Kidney (tissue), 22 donors: ENCODE measurements at places on chromosomes 2 and 18. TPM values are rescaled to one million over a fixed set of nuclear protein-coding genes. Genes with fewer than 3 reads are reported as not detected.

DNA sequence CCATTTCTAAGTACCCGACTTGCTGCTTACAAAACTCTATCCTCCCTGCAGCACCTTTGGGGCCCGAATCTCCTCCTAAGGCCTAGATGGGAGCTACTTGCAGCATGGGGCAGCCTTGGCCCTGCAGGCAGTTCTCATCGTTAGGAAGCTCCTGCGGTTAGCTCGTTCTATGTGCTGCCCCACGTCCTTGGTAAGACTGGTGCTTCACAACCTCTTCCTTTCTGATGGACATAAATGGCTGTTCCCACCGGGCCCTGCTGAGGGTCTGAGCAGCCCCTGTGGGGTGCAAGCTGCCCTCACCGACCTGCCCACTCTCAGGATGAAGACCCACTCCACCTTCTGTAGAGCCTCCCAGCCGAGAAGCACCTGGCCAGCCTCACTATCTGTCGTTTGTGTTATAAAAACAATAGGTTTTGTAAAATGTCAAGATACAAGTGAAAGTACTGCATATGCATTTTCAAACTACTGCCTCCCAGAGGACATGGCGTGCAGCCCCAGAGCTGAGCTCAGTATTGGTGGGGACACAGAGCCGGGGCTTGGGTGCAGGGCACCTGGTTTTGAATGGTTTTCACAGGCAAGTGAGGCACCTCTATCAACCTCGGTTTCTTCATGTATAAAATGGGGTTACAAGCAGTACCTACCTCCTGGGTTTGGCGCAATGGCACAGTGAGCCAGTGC, 19.4 kb downstream of the OTOF start:
- no peak for DNase-seq
- H3K36me3 ChIP-seq = no peaks in the 10 kb centered on the region
- no peak overlapping the region for H3K27ac ChIP-seq
- no peak overlapping the region for H3K4me3 ChIP-seq

DNA sequence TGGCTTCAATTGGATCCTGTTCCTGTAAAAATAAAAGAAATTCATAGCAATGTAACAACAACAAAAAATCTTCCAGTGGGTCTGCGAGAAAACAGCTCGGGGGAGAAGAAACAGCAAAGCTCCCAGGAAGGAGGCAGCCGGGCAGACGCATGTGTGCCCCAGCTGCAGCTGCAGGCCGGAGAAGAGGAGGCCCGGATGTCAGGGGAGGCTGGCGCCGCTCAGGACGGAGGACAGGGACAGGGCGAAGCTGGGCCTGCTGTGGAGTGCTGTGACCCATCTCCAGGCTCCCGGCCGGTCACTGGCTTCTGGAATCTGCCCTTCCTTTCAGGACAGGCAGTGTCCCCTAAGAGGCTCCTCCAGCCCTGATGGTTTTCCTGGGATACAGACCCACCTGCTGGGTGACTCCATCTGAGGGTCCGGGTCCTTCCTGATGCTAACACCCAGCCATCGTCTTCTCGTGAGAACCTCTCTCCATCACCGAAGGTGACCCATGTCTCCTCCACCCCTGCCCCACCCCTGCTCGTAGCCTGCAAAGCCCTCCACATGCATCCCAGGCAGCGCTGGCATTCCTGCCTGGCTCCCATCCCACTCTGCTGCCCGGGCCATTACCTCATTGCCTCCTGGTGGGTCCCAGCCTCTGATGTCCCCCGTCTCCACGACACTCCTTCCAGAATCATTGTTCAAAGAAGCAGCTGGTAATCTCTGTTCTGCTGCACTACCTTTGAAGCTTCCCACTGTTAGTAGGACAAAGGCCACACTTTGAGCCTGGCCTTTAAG, 145.4 kb upstream of the TWIST2 start:
- no peaks in the 10 kb centered on the region for H3K4me1 ChIP-seq
- H3K4me3 ChIP-seq = no peak overlapping the region
- no peak overlapping the region for H3K27ac ChIP-seq
- no peak for DNase-seq
- H3K36me3 ChIP-seq = no peaks in the 10 kb centered on the region

DNA sequence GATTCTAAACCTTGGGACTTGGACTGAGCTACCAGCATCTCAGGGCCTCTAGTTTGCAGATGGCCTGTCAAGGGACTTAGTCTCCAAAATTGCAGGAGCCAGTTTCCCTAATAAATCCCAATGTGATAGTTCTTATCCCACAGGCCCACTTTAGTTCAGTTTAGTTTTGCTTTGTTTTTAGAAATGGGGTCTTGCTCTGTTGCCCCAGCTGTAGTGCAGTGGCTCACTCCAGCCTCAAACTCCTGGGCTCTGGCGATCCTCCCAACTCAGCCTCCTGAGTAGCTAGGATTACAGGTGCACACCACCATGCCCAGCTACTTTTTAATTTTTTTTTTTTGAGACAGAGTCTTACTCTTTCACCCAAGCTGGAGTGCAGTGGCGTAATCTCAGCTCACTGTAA, 2.6 kb upstream of the SF3B1 start:
- peaks cover 6% of the 10 kb centered on the region for H3K4me1 ChIP-seq
- H3K27me3 ChIP-seq = no peaks in the 10 kb centered on the region
- DNase-seq = no peak
- no peak overlapping the region for H3K4me3 ChIP-seq

PTPRN gene
- not detected for polyA plus RNA-seq

- H3K4me1 ChIP-seq = peaks cover 2% of the 10 kb centered on the region
- DNase-seq = no peak
- H3K4me3 ChIP-seq = no peak overlapping the region
- H3K27ac ChIP-seq = no peak overlapping the region
- no peaks in the 10 kb centered on the region for H3K27me3 ChIP-seq
These were observed 458 bp upstream of the TFPI start for GRCh38 chr2:187554704-187555082.

DNA sequence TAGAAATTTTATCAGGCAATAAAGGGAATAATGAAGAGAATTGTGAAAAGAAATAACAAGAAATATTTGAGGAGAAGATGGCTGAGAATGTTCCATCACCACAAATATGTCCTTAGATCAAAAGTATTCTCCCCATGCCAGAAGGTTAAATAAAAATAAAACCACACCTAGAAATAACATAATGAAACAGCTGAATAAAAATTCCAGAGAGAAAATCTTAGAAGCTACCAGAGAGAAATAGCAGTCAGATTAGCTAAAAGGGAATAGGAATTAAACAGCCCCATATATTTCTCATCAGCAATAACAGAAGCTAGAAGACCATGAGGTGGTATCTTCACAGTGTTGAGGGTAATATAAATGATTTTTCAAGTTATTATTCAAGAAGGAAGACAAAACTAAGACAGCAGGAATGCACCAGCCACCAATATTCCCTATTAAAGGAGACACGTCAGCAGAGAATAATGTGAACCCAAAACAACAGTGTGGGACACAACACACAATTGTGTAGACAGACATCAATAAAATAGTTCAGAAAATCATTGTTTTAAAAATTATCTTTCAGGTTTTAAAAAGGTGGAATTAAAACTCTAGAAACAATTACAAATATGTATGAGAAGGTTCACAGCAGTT, 82.0 kb upstream of the NEDD4L start:
- no peak overlapping the region for H3K27ac ChIP-seq
- H3K4me3 ChIP-seq = no peak overlapping the region
- DNase-seq = no peak

OSBPL1A gene
- polyA plus RNA-seq = 27.0 TPM

CRACDL gene
- polyA plus RNA-seq = 4.3 TPM

DNA sequence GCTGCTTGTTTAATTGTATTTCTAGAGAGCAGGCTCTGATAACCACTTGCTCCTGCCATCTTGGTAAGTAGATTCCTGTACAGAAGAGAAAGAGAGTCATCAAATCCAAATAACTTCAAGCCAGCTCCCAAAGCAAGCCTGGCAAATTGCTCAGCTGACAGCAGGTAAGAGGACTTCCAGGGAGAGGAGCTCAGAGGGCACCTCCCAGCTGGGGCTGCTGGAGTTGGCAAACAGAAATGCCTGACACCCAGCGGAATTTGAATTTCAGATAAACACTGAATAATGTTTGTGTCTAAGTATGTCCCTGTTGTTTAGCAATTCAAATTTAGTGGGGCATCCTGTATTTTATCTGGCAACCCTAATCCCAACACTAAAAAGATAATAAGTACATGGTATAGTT, 86.2 kb downstream of the MYL12B start:
- no peak overlapping the region for H3K4me3 ChIP-seq
- H3K27me3 ChIP-seq = no peaks in the 10 kb centered on the region
- no peaks in the 10 kb centered on the region for H3K4me1 ChIP-seq
- no peaks in the 10 kb centered on the region for H3K36me3 ChIP-seq
- H3K27ac ChIP-seq = no peak overlapping the region

- H3K4me1 ChIP-seq = no peaks in the 10 kb centered on the region
- H3K27me3 ChIP-seq = no peaks in the 10 kb centered on the region
- no peak overlapping the region for H3K27ac ChIP-seq
- H3K4me3 ChIP-seq = no peak overlapping the region
These were observed 1.1 kb upstream of the GCA start for GRCh38 chr2:162342841-162343240.

DNA sequence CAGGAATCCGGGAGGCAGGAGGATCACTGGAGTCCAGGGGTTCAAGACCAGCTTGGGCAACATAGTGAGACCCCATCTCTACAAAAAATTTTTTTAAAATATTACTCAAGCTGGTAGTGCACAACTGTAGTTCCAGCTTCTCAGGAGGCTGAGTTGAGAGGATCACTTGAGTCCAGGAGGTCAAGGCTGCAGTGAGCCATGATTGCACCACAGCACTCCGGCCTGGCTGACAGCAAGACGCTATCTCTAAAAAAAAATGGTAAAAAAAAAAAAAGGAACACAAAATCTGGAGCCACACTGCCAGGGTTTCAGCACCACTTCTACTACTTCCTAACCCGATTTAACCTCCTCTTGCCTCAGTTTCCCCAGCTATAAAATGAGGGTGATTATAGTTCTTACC, 57.0 kb downstream of the STEAP3 start:
- no peaks in the 10 kb centered on the region for H3K36me3 ChIP-seq
- H3K4me3 ChIP-seq = no peak overlapping the region
- no peaks in the 10 kb centered on the region for H3K4me1 ChIP-seq
- no peaks in the 10 kb centered on the region for H3K27me3 ChIP-seq

DNA sequence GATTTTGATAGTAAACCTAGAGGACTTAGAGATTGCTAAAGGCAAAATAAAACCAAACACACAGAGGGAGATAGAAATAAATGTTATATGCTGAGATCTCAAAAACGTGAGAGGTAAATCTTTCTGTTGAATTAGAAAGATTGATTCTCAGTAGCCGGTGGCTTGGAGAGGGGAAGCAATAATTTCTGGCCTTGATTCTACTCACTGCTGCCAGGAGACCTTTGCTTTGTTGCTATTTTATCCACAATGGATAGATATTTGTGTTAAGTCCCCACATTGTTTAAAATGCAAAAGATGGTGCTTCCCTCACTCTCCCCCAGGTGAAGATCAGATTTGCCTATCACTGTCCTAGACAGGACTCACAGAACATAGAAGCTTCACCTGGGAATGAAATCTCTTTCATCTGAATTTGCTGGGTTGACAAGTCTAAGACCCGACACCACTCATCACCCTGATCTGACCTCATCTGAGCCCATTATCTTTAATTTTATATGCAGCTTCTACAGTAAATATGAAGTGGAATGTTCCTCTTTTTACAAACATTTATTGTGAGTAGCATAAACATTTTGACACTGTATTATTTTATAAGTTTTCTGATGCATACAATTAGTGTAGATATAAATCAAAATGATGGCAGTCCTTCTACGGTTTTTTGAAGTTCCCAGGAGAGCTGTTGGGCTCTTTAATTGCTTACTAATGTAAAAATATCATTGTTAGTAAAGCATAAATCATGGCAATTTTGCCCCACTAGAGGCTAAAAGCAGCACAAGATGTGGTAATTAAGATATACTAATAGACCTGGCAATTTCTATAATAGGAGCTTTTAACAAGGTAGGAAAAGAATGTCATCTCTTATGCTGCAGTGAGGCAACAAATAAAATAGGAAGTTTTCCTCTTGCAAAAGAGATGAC, 149.7 kb downstream of the DCC start:
- H3K4me1 ChIP-seq = no peaks in the 10 kb centered on the region
- no peak overlapping the region for H3K27ac ChIP-seq
- no peak for DNase-seq
- no peaks in the 10 kb centered on the region for H3K27me3 ChIP-seq

PREB gene
- 66.7 TPM for polyA plus RNA-seq

GRCh38 chr2:236555481-236555880, 14.1 kb upstream of the ACKR3 start:
- no peaks in the 10 kb centered on the region for H3K4me1 ChIP-seq
- DNase-seq = no peak
- H3K27me3 ChIP-seq = no peaks in the 10 kb centered on the region
- H3K4me3 ChIP-seq = no peak overlapping the region
- H3K36me3 ChIP-seq = no peaks in the 10 kb centered on the region
- no peak overlapping the region for H3K27ac ChIP-seq

- no peaks in the 10 kb centered on the region for H3K4me1 ChIP-seq
- H3K4me3 ChIP-seq = no peak overlapping the region
These were observed 1221.1 kb upstream of the ACVR2A start for GRCh38 chr2:146623771-146624170.

ANKRD30BL gene
- polyA plus RNA-seq = not detected

DNA sequence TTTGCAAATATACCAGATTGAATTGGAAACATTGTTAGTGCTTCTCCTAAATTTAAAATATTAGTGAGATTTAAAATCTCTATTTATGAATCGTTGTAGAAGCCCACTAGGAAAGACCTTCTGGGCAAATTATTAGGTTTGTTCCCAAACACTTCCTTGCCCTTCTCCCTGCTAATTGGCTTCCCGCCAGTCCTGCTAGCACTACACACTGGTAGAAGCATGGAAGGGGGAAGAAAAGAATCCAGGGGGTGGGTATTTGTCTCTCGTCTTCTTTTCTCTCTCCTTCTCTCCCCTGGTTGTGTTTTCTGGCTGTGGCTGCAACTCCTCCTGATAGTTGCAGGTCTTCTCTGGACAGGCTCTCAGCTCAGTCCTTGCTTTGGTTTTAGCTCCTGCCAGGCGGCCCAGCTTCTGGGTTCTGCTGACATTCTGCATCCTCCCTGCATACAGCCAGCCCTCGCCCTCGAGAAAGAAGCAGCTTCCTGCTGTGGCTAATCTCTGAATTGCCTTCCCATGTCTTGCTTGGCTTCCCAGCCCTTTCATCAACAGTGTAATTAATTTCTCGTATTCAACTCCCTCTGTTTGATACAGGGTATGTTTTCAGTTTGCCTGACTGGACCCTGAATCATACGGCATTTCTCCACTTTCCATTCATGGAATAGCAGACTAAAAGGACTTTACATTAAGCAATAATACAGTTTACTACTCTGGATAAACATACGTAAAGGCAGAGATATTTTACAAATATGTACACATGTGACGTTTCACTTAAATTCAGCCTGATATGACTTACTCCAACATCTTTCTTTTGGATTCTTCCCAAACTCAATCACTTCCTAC, 6.9 kb upstream of the PARD3B start:
- no peaks in the 10 kb centered on the region for H3K4me1 ChIP-seq
- peak; percentile 39 for DNase-seq
- H3K27me3 ChIP-seq = no peaks in the 10 kb centered on the region
- no peak overlapping the region for H3K27ac ChIP-seq
- no peaks in the 10 kb centered on the region for H3K36me3 ChIP-seq

- no peak for DNase-seq
- H3K27me3 ChIP-seq = no peaks in the 10 kb centered on the region
- no peak overlapping the region for H3K4me3 ChIP-seq
- H3K4me1 ChIP-seq = peaks cover 12% of the 10 kb centered on the region
- H3K36me3 ChIP-seq = peaks cover 10% of the 10 kb centered on the region
These were observed 14.1 kb downstream of the CEP68 start for GRCh38 chr2:65070172-65070830.
